ENCODE measurements at places on chromosomes 7 and 10.

DNA sequence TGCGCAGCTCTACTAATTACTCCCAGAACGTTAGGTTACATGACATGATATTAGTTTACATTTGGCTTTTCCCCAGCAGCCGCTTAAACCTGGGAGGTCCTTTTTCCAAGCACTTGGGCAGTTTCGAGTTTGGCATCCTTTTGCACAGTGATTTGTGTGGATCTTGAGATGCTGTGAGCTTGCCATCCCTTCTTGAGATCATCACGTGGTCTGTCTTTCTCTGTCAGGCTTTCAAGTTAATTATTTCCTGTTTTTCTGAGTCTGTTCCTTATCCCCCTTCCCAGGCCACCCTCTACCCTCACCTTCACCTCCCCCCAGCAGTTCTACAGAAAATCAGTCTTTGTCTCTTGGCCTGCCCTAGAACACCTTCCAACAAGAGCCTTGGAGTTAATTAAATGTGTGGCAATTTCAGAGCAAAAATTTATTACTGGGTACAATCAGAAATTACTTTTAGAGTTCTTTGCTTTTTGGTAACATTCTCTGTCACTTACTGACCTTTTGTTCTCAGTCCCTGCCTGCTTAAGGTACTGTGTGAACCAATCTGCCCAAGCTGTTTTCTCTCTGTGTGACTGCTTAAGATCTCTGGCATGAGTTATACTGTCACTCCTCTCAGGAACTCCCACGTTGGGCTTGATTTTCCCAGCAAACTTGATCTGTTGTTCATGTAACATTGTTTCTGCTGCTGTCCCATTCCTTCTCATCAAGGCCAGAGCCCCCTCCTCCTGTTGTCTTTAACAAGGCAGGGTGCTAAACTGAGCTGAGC is 3.1 kb upstream of the SLF2 start:
- no peak for DNase-seq

DNA sequence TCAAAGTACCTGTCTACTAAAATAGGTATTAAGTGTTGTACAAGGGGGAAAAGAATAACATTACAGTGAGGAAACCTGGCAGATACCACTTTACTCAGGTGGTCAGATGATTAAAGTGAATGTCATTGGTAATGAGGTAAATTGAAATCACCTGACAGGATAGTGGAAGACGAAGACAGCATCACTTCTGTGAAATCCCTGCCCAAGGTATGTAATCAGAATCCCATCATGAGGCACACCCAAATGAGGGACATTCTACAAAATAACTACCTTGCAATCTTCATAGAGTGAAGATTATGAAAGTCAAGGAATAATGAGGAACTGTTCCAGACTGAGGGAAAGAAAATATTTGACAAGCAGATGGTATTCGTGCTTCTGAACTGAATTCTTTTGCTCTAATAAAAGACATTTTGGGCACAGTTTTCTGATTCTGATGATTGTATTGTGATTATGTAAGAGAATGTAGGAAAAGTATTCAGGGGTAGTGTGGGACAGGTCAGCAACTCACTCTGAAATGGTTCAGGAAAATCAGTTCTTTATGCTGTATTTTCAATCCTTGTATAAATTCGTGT is 33.3 kb upstream of the ARMS2 start:
- DNase-seq: no peak

DNA sequence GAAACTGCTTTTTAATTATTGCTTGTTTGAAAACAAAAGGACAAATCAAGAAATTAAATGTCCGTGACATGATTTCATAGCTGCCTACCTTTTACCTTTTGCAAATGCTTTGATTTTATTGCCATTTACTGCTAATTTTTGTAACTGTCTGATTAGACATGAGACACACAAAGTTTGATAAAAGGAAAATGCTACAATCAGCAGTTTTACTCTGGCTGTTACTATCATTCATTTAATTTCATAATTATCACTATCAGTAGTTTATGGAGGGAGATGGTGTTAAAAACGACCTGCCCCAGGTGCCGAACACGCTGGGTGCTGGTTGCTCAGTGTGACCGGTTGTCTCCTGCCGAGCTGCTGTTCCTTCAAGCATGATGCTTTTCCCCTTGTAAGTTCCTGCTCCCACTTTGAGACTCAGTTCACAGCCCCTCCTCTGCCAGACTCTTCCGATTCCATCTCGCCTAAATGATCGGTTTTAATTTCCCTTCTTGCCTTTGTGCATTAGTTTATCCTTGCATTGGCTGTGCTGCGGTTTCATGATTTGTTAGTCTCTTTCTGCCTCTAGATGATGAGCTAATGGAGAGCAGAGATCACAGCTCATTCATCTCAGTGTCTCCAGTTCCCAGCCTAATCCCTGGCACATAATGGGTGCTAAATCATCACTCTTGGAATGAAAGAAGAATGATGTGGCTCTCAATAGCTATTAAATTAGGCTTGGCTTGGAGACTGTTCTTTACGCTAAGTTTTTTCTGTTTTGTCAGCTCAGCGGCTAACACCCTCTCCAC is 110.6 kb downstream of the PFKFB3 start:
- no peak for DNase-seq

DNA sequence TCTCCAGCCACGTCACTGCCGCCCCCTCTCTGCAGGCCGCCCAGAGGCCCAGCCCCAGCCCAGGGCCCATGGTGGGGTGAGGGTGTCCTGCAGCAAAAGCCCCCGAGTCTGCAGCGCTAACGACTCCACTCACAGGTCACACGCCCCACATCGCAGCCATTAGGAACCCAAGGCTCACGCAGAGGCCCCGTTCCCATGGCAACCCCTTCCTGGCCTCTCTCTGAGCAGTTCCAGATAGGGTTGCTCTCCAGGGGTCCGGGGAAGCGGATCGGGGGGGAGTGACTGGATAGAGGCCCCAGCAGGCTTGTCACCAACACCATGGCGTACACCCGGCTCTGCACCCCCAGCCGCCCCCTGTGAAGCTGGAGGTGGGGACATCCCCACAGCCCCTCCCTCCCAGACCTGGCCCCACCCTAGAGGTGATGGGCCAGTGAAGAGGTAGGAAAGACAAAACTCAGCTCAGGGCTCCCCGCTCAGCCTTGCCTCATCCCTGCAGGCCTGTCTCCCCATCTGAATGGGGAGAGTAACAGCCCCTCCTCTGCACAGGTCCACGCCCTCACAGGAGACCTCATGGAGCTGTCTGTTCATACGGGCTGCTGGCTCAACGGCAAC is 41.2 kb downstream of the TNRC18 start:
- no peak for DNase-seq

GRCh38 chr10:74202356-74202755 is 51.3 kb downstream of the ADK start:
- DNase-seq: no peak

DNA sequence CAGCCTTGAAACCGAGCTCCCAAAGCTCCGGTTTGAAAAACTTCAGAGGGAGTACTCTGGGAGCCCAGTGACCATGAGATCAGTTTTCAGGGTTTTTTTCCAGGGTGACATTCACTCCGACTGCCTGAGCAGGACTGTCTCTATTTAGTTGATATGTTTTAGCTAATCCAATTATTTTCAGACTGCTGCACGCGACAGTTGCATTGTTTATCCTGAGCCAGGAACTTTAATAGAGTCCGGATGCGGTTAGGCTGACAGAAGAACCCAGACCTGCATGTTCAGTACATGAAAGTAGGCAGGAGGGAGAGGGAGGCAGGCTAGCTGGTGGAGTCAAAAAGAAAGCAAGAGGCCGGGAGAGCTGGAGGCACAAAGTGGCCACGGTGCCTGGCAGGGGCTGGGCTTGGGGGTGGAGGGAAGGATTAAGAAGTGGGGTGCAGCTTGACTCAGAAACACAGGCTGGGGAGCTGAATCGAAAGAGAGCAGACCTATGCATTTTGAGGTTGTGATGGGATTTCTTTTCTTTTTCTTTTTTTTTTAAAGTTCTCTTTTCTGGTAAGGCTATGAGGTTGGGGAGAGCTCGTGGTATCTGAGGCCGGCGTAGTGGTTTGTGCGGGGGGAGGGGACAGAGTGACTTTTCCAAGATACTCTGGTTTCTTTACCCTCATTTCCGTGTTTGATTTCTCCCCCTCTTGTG is 5.7 kb downstream of the GATA3 start:
- no peak for DNase-seq

- peak; percentile 86 for DNase-seq
Measured at GRCh38 chr7:99392659-99393354, 15.6 kb downstream of the PDAP1 start.
